ENCODE measurements at places on chromosomes 3 and 15.

GRCh38 chr15:49589030-49589429 lies 31.6 kb downstream of the FAM227B start:
- DNase-seq, result no peak

DNA sequence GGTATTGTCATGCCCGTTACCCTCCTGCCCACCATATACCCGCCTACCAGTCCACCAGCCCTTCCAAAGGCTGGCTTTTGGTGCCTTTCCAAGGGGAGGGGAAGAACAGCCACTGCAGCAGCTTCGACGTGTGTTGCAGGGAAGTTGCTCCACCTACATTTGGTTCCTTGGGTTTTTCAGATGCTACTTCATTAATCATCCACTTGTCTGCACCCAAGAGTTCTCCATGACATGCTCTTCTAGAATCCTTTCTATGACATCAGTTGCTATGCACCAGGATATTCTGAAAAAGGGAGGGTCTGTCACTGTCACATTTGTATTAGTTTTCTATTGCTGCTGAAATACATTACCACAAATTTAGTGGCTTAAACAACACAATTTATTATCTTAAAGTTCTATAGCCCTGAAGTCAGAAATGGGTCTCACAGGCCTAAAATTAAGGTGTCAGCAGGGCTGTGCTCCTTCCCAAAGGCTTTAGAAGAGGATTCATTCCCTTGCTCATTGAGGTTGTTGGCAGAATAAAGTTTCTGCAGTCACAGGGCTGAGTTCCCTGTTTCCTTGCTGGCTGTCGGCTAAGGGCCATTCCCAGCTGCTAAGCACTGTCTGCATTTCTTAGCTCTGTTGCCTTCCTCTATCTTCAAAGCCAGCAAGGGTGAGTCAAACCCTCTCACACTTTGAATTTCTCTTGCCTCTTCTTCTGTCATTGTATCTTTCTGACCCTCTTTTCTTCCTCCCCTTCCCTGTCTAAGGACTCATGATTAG lies at the start of gene LYZL4:
Gene LYZL4 (minus strand): TSS at position 241 of the 762 bp plus-strand sequence. CDS start 3,359 bp downstream, outside the sequence.
- DNase-seq, result no peak

GRCh38 chr3:130582457-130583153 lies 65.6 kb downstream of the COL6A6 start:
- no peak for DNase-seq

GRCh38 chr3:10609134-10609533 lies 103.7 kb upstream of the ATP2B2 start:
- no peak for DNase-seq

- DNase-seq, result no peak
Measured at GRCh38 chr3:185549122-185549521, 3.3 kb downstream of the LIPH start.

DNA sequence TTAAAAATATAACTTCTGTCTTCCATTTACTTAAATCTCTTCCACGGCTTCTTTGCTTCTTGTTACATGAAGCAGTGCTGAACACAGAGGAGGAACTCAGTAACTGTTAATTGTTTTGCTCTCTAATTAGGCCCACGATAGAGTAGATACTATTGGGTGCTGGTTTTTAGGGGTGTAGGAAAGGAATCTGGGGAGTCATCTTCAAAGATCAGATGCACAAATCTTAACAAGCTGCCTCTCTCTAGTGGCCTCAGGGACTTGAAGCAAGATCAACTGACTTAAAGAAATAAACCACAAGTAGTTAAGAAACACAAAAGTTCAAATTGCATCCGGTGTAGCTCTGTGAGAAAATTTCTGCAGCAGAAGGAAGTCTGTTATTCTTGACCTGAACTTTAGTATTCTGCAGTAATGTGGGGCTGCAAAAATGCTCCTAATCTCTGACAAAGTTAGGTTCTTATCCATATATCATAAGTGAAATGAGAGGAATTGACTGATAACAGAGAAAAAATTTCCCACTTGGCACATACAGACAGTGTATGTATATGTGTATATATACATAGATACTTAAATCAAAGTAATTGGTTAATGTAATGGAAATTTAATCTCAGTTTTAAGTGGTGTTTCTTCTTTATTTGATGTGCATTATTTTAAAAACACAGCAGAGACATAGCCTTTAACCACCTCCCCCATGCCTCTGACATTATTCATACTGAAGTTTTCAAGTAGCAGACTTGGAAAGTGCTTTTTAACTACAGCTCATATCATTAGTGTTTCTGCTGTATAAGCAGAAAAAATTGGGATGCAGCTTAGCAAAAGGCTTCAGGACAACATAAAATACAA lies 51.8 kb downstream of the CHST2 start:
- DNase-seq, result no peak

DNA sequence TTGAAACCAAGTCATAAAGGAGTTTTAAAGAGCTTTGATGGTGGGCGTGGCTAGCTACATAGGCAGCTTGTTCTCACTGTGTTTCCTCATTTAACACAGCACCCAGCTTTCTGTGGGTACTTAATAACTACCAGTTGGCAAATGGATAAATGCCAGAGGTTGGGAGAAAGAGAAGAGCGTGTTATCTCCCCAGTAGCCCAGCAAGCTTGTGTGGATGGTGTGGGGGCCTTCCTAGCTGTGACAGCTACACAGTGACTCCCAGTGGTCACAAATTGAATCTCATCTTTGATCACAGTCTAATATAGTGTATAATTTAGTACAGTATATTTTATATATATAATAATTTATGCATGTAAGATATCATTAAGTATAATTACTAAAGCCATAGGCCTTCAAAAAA lies 984.1 kb downstream of the EPHA3 start:
- DNase-seq, result peak; percentile 7

GRCh38 chr3:99317201-99317600 lies 321.2 kb upstream of the COL8A1 start:
- no peak for DNase-seq

DNA sequence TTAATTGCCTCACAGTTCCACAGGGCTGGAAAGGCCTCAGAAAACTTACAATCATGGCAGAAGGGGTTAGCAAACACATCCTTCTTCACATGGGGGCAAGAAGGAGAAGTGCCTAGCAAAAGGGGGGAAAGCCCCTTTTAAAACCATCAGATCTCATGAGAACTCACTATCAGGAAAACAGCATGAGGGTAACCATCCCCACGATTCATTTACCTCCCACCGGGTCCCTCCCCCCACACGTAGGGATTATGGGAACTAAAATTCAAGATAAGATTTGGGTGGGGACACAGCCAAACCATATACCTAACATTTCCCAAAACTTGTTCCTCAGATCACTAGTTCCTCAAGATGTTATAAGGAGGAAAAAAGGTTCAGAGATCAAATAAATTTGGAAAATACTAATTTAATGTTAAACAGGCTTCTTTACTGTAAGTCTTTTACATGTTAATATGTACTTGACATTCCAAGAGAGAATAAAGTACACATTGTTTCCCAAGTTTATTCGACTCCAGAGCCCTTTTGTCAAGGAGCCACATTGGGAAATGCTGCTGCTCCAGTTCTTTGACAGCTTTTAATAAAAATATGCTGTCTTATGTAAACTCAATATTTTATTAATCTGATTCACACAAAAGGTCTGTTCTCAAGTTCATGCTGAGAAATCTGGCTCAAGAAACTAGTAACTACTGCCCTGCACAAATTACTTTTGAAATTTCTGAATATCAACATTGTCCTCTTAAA lies 17.8 kb downstream of the HERC1 start:
- no peak for DNase-seq
